ENCODE measurements at places on chromosomes 12 and 14.

GRCh38 chr12:68686262-68686594, 550 bp upstream of the NUP107 start:
- no peak for DNase-seq

DNA sequence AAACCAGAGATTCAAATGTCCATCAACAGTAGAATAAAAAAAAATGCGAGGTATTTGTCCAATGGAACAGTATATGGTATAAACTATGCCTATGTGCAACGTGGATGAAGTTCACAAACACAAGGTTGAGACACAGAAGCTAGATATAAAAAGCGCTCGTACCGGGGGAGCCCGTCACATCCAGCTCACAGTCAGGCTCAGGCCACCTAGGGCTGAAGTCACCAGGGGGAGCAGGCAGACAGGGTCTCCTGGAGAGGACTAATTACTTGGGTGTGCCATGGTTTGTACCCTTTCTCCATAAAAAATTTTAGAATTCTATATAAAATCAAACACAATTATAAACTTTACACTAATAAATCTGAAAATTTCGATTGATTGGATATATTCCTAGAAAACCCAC, 13.6 kb downstream of the AHNAK2 start:
- DNase-seq: no peak

DNA sequence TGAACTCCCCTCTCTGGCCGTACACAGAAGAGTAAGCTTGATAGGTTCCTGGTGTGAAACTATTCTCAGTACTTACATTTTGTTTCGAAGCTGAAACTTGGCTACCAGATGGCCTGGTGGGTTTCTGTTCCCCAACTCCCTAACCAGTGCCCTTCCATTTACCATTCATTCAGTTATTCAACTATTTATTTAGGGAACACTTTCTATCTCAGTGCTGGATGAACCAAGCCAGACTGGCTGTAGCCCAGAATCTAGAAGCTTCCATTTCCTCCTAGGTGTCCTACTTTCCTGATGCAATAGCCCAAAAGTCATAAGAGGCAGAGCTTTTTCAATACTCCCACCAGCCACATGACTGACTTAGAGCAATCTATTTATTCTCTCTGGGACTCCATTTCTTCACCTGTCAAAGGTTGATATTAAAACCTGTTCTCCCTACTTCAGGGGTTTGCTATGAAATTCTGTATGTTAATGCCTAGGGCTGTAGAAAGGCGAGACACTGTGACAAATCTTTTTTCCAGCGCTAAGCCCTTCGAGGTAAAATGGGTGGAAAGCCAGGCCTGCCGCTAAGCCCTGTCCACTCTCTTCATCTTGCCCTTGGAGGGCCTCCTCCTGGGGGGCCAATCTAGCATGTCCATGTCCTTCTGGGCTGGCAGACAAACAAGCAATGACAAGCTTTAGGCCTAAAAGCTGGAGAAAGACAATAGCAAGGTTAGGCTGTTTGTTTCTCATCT, 8.1 kb upstream of the IRF2BPL start:
- no peak for DNase-seq

GRCh38 chr12:100555722-100556121, 17.8 kb upstream of the GAS2L3 start:
- DNase-seq: no peak

DNA sequence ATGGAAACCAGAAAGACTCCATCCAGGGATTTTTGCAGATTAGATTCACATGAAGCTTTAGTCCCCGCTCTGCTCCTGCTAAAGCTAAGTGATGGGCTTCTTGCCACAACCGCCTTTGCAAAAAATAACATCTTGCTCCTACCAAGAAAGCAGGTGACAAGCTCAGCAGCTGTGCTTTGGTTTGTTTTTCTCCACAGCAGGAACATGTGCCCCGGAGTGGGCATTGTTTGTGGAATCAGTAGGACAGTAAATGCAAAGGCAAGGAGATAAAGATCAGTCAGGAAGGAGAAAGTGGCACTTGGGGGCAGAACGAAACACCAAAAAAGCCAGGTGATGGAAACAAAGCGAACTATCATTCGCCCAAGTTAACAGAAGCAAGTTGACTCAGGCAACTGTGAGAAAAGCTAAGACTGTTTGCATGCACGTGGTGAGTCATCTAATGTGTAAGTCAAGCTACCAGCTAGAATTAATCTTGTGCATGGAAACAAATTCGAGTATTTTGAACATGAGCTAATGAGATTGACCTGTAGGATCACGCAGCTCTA, 165.5 kb upstream of the PLXNC1 start:
- DNase-seq: no peak

- DNase-seq: no peak
Measured at GRCh38 chr14:23076785-23077408, 18.0 kb downstream of the ACIN1 start.

DNA sequence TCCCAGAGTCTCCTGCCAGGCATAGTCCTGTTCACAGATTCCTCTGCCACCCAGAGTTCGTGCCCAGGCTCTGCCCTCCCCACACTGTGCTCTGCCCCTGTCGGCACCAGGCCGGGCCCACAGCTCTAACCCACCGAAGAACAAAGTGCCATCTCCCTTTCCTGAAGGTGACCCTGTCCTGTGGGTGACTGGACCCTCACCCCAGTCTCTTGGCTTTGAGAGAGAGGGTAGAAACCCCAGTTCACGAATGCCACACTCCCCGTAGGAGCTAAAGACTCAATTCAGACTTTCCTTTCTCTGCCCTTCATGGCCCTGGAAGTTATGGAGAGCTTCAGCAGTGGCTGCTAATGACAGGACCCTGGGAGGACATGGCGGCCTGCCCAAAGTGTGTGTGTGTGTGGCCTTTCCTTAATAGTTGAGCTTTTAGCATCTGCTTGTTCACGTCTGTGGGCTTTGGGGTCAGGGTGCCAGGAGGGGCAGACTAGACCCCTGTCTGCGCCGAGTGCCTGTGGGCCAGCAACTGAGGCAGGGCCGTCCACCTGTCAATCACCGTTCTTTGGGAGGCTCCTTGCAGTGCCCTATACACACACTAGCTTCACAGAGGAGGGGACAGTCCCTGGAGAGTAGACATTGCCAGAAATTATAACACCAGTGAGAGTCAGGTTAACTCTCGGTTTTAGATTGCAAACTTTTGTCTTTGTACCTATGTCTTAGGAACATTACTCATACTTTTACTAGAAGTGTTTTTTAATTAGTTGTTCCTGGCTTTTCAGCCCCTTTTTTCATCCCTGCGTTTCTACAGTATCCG, 84.6 kb upstream of the DYNC1H1 start:
- DNase-seq: no peak

- no peak for DNase-seq
Measured at GRCh38 chr12:75294797-75295196, 35.3 kb downstream of the CAPS2 start.

DNA sequence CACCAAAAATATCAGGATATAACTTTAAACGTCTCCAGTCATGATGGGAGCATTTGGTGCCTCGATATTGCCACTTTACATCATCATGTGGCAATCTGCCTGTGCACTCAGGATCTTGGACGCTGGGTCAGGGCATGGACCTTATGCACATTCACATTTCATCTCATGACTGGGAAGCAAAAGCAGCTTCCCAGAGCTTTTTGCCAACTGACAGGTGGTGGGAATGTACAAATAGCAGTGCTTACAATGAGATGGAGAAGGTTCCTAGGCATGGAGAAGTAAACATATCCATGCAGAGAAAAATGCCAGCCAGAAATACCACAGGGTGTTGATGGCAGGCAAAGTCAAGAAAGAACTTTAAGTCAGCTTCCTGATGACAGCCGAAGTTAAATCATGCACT, 30.3 kb downstream of the EFCAB11 start:
- peak; percentile 61 for DNase-seq

GRCh38 chr12:2309647-2310046, 256.9 kb downstream of the CACNA1C start:
- DNase-seq: no peak

- no peak for DNase-seq
Measured at GRCh38 chr14:40694023-40694422, 912.7 kb upstream of the LRFN5 start.

GRCh38 chr12:110337912-110338710, 57.1 kb downstream of the ATP2A2 start:
- DNase-seq: no peak

DNA sequence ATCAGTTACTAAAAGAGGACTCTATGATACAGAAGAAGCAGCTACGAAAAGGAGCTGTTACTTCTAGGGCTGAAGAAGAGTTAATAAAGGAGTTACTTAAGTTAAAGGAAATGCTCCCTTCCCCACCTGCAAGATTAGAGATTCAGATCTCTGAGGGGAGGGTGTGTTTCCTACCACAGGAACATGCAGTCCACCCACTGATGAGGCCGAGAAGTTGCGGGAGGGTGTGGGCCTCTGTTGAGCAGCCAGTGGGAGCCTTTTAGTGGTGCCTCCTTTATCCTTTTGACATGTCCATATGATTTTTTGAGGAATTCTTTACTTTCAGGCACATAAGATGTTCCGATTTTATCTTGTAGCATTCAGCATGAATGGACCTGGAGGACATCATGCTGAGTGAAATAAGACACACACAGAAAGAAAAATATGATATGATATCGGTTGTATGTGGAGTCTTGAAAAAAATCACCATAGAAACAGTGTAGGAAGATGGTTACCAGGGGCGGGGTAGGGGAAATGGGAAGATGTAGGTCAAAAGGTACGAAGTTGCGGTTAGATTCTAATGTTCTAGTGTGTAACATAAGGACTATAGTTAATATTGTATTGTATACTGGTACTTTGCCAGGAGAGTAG, 4.4 kb upstream of the M6PR start:
- DNase-seq: no peak

GRCh38 chr14:51666826-51667225, 15.1 kb downstream of the FRMD6 start:
- DNase-seq: no peak

DNA sequence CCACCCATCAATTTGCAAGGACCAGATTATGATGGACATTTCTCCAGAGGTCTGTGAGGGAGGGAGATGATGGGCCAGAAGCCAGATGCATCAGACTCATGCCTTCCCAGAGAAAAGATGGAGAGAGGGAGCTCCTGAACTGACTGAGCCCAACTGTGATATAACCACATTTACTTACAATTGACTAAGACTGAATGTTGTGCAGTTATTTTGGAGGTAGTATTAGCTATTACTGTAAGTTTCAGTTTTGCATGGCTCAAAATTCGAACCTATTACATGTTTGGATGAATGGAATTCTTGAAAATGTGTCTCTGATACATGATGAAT, 211.1 kb upstream of the SFSWAP start:
- no peak for DNase-seq

- DNase-seq: peak; percentile 60
Measured at GRCh38 chr14:74018586-74019407, at the start of the genes BBOF1 and ENTPD5. TSS of gene BBOF1 (plus strand) at chr14:74019349. CDS start at chr14:74019479, 130 bp downstream. TSS of gene ENTPD5 (minus strand) at chr14:74019288. CDS start at chr14:73988102, 31,186 bp downstream.

All from NCI-H1694 (cell line).